ENCODE measurements at places on chromosomes 7 and 10.

GRCh38 chr7:131720703-131721102 is 164.3 kb upstream of the PODXL start:
- ATAC-seq: no peak

DNA sequence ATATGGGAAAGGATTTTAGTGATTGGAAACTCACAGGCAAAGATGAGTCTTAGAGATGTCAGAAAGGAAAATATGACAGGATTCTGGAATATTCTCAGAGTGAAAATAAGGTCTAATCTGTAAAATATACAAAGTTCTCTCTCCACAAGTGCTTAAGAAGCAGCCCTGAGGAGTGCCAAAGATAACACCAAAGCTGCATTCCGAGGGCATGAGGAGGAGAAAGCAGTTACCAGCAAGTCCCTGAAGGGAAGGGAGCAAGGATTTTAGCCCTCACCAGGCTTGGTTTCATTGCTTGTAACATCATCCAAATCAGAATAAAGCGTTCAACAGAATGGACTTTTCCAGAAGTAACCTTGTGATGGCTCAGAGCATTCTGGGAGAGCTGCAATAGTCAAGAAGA is 31.4 kb upstream of the DLX6 start:
- no peak for ATAC-seq

DNA sequence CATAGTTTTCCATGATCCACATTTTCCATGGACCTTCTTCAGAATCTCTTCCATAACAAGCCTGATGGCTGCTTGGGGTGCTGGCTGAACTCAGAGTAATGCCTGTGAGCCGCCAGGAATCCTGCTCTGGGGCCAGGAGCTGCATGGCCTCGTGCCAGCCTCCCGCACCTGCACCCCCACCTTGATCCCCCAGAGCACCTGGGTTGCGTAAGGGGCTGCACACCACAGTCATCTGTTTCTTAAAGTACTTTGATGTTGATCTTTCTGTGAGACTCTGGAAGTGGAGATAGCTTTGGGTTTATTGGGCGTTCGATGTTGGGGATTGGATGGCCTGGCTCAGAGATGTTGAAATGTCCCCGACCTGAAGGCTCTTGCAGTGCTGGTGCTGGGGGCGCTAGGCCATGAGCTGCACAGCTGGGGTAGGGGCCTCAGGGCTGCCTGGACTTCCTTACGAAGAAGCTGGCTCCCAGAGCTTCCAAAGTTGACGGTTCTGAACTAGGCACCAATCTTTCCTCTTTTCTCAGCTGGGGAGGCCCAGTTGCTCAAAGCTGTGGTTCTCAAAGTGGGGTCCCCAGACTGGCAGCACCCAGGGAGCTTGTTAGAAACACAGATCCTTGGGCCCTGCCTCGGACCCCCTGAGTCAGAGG is 534.0 kb downstream of the DNAJB6 start:
- no peak for ATAC-seq

- ATAC-seq: peak; percentile 35
These were observed 819 bp downstream of the TMED4 start for GRCh38 chr7:44580945-44581878.

- no peak for ATAC-seq
These were observed 24.9 kb upstream of the NOBOX start for GRCh38 chr7:144428431-144428830.

- no peak for ATAC-seq
These were observed 66.2 kb upstream of the BTBD16 start for GRCh38 chr10:122204691-122205489.

GRCh38 chr7:98562871-98563495 is 54.1 kb upstream of the NPTX2 start:
- ATAC-seq: no peak

GRCh38 chr7:112023786-112024185 is 182.4 kb downstream of the DOCK4 start:
- ATAC-seq: no peak

GRCh38 chr10:58358314-58358933 is 23.6 kb downstream of the UBE2D1 start:
- no peak for ATAC-seq

DNA sequence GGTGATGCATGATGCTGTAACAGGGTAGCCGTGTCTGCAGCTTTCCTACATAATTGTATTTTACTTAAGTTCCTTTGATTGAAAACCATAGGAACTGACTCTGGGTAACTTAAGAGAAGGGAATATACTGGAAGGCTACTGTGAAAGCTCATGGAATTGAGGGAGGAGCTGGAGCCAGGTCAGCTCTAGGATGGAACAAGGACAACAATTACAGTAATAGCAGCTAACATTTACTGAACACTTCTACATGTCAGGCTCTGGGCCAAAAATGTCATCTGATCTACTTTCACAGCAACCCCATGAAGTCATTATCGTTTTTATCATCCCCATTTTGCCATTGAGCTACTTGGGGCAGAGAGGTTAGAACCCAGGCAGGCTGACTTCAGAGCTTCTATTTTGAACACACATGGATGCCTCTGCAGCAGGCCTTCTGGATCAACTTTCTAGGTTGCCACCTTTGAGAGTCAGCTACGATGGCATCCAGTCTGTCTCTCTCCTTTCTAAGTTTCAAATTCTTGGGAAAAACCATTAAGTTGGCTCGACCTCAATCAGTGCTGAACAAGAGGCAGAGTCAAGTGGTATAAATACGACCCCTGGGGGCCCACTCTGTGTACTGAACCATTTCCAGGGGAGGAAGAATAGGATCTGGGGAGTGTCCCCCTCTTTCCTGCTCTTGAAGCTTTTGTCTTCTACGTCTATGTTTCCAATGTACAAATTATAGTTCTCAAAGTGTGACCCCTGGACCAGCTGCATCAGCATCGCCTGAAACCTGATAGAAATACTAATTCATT is 272.3 kb upstream of the PLPP4 start:
- no peak for ATAC-seq

DNA sequence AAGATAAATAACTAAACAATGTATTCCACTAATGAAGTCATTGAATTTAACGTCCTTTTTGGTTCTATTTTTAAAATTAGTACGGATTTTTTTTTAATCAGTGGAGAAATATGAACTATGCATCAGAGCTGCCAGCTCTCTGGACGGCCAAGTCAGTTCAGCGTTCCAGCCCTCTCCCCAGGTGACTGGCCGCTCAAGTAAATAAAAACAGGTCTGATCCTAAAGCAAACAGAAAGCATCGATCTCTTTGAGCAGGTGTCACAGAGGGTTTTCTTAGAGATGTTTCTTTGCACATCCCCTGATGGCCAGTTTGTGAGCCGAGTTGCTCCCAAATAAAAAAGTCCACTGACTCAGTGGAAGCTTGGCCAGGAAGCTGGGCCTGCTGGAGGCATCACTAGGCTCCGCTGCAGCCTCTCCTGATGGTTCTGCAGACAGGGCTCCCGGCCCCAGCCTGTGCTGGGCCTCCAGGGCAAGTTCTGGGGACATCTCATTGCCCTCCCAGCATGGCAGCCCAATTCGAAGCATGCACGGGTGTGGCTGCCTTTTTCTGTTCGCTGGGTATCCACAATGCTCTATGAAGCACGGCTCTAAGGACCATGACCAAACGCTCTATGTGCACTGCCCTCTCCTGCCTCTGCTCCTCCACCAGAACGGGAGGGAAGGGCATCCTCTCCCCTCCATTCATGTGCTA is 74.7 kb upstream of the PPP2R2D start:
- no peak for ATAC-seq

DNA sequence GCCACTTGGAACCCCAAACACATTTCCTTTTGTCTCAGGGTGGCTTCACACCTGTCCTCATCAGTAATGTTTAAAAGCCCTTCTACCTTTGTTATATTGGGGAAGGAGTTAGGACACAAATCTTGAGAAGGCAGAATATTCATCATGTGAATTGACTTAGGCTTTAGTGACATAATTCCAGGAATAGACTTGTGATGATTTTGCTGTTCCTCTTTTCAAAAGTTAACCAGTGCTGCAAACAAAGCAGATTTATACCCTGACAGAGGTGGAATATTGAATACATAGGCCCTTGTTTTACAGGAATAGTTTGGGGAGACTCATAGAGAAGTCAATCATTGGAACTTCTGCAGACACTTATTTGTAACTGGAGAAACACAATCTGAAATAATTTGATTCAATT is 27.0 kb downstream of the ZNF786 start:
- no peak for ATAC-seq

DNA sequence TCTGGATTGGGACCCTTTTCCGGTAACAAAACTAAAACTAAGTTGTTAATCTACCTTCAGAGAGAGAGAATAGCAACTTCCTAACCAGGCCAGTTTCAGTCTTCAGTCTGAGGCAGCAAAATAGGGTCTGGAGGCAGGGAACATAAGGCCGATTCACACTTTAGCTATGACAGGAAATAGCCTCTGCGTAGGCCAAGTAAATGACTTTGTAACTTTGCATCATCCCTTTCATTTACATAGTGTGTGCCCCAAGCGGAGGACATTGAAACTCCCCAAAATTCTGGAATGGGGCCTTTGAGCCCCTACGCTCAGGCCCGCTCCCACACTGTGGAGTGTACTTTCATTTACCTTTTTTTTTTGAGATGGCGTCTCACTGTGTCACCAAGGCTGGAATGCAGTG is 1.7 kb upstream of the UPP1 start:
- no peak for ATAC-seq

- ATAC-seq: no peak
These were observed 56.1 kb downstream of the MGMT start for GRCh38 chr10:129523031-129523722.

- peak; percentile 27 for ATAC-seq
These were observed 6.1 kb upstream of the NOM1 start for GRCh38 chr7:156943091-156944041.

DNA sequence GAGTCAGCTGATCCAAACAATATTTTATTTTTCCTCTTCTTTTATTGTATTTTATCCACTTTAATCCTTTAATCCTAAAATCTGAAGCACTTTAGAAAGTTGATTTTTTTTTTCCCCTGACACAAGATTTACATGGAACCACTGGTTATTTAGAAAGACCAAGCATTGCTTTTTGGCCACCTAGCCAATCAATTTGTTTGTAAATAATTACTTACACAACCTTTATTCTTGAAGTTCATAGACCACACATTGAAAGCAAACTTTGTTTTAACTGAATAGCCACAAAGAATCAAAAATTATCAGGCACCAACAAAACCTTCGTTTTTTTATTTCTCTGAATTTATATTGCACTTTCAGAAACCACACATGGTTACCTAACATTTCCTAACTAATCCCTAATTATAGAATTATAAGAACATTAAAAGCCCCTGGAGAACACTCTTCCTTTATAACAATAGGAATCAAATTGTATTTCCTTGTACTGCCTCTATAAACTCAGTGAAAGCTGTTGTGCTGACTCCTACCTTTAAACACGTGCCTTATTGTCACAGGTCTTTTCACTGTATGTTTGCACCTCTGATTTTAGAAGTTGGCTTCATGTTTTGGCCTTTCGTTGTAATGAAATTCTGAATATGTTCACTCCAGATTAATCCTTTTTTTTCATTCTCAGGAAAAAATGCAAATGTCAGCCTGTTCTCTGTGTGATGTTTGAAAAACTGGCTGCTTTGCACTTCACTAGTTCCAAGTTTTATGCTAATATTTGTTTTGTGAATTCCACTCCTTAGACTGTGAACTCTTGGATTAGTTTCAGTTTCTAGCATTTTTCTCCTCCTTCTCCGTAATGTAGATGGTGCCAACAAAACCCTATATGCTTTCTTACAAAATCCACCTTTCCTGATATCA is 1511.9 kb downstream of the REEP3 start:
- no peak for ATAC-seq

DNA sequence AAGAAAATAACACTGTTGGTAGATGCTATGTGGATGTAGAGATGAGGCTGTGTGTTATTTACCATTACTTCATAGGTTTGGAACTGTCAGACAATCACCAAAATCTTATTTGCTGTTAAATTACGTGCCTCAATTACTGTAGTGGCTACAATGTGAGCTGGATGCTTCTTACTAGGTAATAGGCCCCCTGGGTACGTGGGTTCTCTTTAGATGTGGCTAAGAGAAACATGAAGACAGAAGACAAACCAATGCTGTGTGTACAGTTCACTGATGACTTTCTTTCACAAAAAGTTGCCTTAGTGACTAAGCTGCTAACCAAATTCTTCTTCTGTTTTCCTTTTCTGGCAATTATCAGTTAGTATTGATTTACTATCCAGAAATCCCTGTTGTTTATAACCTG is 144.6 kb downstream of the SEMA3E start:
- ATAC-seq: no peak

DNA sequence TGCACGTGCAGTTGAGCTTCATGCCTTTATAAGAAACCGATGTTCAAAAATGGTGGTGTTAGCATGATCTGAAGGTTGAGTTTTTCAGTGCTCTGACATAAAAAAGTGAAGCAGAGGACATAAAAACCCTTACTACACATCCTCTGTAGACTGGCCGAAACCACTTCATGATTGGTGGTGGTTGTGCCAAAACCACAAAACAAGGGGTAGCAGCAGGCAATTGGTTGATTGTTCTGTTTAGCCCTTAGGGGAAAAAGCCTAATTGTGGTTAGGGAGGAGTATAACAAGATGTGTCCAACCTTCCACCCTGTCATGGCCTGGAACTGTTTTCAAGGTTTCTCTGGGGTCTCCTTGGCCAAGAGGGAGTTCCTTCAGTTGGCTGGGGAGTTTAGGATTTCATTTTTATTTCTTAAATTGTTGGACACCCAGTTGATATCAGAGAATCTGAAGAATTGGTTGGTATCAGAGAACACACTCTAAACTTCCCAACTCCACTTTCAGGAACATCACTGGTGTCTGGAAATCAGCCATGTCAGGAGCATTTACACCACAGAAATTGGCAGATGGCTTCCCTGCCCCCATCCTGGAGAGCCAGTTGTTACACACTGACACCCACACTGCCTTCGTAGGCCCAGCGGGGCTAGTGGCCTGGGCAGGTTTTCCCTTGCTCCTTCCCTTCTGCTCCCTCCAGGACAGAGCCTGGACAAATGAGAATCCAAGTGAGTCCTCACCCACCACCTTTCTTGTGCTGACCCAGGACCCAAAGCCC is 18.8 kb downstream of the MRPS24 start:
- ATAC-seq: no peak

GRCh38 chr10:95464280-95464679 is 96.9 kb downstream of the SORBS1 start:
- ATAC-seq: no peak

DNA sequence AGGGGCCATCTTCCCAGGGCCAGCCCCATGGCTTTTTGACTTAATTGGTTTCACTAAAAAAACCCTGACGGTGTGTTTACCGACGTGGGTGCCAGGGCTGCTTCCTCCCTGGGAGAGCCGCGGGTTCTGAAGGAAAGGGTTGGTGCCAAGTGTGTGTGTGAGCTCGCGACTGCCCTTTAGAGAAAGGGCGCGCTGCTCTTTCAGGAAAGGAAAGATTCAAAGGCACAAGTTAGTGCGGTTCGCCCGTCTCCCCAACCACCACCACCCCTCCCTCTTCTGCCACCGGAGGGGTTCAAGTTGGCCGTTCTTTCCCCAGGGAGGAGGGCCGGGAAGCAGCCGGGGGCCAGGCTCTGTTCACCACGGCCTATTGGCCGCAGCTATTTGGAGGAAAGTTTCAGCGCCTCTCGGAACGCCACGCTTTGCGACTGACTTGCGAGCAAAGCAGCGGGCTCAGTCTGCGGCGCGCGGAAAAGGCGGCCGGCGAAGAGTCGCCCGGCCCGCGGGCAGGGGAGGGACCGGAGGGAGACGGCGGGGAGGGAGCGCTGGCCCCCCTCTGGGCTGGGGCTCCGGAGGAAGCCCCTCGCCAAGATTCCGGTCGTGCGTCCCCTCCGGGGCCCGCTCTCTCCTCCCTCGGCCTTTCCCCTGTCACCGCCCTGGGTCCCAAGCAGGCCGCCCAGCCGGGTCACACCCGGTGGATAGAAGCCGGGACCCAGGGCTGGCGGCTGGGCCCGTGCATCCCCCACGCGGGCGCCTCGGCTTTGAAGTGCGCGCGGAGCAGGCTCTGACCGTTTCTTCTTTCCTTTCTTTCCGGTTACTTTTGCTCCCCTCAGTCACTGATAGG is 165.9 kb upstream of the PPP1R3A start:
- no peak for ATAC-seq

All from activated CD4-positive, CD25-positive, alpha-beta regulatory T cell treated with anti-CD3 and anti-CD28 coated beads, Interleukin-2, amount 50 U/mL, for 24 hours (primary cell).